GM12878 (cell line): ENCODE measurements at places on chromosomes 7 and 10.

DNA sequence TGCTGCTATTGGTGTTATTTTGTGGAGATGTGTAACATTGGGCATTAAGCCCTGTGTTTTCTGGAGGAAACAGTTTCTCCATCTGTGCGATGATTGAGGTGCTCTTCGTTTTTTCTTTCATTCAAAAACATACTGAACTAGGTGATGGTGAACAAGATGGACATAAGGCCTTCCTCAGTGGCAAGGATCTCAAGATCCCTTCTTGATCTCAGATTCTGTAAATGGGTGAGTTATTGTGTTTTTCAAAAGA, 759 bp upstream of the ELAPOR2 start:
- peak overlapping the region; percentile 27; the same call in 1 of the 2 replicates for H3K27ac ChIP-seq
- no peak for DNase-seq
- H3K36me3 ChIP-seq = no peaks in the 10 kb centered on the region
- no peaks in the 10 kb centered on the region for H3K4me1 ChIP-seq
- H3K4me3 ChIP-seq = peak overlapping the region; percentile 63

DNA sequence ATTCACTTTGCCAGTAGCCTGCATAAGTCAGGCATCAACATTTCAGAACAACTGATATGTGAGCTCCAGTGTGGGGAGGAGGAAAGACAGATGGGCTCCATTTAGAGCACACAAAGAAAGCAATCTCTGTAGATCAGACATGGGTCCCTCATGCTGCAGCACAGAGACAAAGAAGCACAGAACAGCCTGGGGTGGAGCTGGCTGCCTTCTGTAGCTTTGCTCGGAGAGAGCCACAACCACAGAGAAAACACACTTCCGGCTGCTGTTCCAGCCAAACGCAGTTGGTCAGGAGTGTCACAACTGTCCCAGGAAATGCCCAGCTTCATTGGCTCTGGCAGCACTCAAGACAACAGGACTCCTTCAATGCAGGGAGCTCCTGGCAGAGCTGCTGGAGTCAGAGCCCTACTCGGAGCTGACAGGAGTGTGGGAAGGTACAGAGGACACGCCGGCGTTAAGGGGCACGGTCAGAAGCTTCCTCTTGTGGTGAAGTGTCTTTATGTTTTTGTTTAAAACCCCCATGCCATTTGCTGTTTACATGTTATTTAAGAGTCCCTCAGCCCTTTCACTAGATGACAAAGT, 494.4 kb downstream of the TCERG1L start:
- H3K27me3 ChIP-seq = no peaks in the 10 kb centered on the region
- no peaks in the 10 kb centered on the region for H3K36me3 ChIP-seq
- H3K4me1 ChIP-seq = no peaks in the 10 kb centered on the region
- DNase-seq = no peak

- H3K27me3 ChIP-seq = no peaks in the 10 kb centered on the region; the same call in 1 of the 2 replicates
- no peak for DNase-seq
- H3K36me3 ChIP-seq = no peaks in the 10 kb centered on the region
- H3K4me1 ChIP-seq = no peaks in the 10 kb centered on the region
- no peak overlapping the region for H3K27ac ChIP-seq
These were observed 5.7 kb upstream of the TAS2R60 start for GRCh38 chr7:143437578-143437977.

- no peaks in the 10 kb centered on the region for H3K27me3 ChIP-seq
- no peak overlapping the region for H3K4me3 ChIP-seq
- H3K27ac ChIP-seq = no peak overlapping the region
- H3K36me3 ChIP-seq = no peaks in the 10 kb centered on the region
- no peak for DNase-seq
These were observed 1.1 kb upstream of the GALNTL5 start for GRCh38 chr7:151954866-151955820.

DNA sequence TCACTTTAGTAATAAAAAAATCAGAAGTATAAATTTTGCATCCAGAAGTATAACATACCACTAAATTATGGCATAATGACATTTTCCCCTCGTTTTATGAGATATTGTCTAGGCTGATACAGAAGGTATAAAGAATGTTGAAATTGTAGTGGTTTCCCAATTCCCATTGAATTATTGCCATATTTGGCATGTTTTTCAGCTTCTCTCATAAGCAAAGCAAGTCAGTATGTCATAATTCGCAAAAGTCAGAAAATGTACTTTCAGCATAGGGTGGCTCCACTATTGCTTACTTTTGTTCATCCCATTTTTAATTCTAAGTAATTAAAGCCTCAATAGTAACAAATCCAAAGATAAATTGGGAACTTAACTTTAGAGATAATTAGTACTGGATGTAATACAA, 19.7 kb upstream of the PTPRZ1 start:
- H3K4me3 ChIP-seq = no peak overlapping the region
- H3K4me1 ChIP-seq = no peaks in the 10 kb centered on the region
- no peak for DNase-seq
- no peaks in the 10 kb centered on the region for H3K36me3 ChIP-seq

DNA sequence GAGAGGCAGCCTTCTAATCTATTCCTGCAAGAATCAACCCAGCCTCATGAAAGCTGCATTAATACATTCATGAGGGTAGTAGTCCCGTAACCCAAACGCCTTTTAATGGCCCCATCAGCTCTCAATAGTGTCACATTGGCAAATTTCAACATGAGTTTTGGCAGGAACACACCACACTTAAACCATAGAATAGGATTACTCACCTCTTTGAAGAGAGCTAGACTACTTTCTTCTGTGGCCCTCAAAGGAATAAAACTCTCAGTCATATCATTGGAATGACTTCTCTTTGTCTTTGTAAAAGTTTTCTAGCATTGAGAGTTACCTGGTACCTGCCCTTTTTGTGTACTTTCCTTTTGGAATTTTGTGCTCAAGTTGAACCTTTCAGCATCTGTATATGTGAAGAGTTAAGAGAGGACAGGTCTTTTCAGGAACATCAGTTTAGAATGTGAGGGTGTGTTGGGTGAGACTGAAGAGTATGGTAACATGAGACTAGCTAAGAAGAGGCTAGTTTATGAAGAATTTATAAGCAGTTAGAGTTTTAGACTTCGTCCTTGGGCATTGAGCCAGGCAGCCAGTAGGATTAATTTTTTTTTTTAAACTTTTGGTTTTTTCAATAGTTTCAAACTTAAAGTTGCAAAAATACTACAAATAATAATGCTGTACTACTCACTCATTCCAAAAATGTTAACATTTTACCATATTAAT, 92.6 kb downstream of the MLLT10 start:
- no peaks in the 10 kb centered on the region for H3K27me3 ChIP-seq
- peaks cover 2% of the 10 kb centered on the region; the same call in 1 of the 2 replicates for H3K36me3 ChIP-seq
- no peak overlapping the region for H3K27ac ChIP-seq
- H3K4me3 ChIP-seq = no peak overlapping the region
- DNase-seq = no peak
- H3K4me1 ChIP-seq = no peaks in the 10 kb centered on the region

DNA sequence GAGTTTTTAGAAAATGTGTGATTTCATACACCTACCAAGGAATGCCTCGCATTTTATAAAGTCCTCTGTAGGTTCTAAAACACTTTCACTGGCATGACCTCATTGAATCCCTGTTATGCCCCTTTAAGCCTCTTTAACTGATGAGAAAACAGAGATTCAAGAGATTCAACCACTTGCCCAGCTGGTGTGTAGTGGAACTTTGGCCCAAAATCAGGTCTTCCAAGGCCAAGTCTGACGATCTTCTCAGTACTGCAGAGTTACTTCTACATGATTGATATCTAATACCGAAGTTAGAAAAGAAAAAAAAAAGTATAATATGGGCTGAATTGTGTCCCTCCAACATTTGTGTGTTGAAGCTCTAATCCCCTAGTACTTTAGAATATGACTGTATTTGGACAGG, 202.0 kb downstream of the WDR11 start:
- H3K27ac ChIP-seq = no peak overlapping the region
- H3K27me3 ChIP-seq = no peaks in the 10 kb centered on the region
- H3K4me3 ChIP-seq = no peak overlapping the region
- no peaks in the 10 kb centered on the region for H3K4me1 ChIP-seq
- no peak for DNase-seq
- H3K36me3 ChIP-seq = no peaks in the 10 kb centered on the region

GRCh38 chr7:115831371-115831770, 199.2 kb downstream of the TFEC start:
- no peaks in the 10 kb centered on the region for H3K36me3 ChIP-seq
- H3K27ac ChIP-seq = no peak overlapping the region
- H3K4me1 ChIP-seq = no peaks in the 10 kb centered on the region
- no peak overlapping the region for H3K4me3 ChIP-seq
